ENCODE measurements at places on chromosomes 2 and 18.

DNA sequence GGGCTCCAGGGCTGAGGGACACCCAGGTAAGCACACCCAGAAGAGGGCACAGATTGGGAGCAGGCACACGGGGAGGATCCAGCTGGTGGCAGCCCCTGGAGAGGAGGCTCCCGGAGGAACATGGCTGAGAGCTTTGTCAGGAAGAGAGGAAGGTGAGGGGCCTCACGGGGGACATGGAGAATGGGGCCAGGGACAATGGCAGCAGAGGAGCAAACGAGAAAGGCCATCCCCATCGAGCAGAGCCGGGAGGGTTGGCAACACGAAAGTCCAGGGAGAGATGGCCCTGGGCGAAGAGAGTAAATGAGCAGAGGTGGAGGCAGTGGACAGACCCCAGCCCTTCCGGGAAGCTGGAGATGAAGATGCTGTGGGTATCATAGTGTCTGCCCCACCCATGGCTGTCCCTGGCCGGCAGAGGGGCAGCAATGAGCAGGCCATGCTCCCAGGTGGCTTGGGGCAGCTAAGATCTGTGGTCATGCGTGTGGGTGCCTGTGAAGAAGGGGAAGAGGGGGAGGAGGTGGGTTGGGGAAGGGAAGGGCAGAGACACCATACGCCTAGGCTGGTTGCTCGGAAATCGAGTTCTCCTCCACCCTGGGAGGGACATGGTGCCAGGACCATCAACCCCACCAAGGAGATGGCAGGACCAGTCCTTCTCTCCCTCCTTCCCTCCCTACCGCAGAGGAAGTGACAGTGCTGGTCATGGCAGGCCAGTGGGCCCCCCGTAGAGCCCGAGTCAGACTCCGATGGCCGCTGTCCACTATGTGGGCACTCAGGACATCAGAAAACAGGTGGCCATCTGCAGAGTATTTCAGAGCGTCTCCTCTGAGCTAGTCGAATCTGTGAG is 191.7 kb downstream of the NDUFA10 start:
- no peak for DNase-seq

GRCh38 chr2:209681201-209681735 is 90.4 kb upstream of the UNC80 start:
- DNase-seq, result no peak

GRCh38 chr2:145032791-145033190 is 512.9 kb upstream of the ZEB2 start:
- DNase-seq, result no peak

DNA sequence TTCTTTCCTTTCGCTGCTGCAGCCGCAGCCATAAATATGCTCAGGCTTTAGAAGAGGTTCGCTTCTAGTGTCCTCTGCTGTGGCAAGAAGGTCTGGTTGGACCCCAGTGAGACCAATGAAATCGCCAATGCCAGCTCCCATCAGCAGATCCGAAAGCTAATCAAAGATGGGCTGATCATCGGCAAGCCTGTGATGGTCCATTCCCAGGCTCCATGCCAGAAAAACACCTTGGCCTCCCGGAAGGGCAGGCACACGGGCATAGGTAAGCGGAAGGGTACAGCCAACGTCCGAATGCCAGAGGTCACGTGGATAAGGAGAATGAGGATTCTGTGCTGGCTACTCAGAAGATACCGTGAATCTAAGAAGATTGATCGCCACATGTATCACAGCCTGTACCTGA is 2.6 kb upstream of the CATIP start:
- no peak for DNase-seq

- no peak for DNase-seq
These were observed 21.7 kb downstream of the LBH start for GRCh38 chr2:30252723-30253701.

DNA sequence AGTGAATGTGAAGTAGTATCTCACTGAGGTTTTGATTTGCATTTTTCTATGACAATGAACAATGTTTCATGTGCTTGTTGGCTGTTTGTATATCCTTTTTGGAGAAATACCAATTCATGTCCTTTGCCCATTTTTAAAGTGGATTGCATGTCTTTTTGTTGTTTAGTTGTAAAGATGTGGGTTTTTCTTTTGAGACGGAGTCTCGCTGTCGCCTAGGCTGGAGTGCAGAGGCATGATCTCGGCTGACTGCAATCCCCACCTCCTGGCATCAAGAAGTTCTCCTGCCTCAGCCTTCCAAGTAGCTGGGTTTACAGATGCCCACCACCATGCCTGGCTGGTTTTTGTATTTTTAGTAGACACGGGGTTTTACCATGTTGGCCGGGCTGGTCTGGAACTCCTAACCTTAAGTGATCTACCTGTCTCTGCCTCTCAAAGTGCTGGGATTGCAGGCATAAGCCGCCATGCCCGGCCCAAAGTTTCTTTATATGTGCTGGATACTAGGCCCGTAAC is 236.7 kb downstream of the MYCN start:
- no peak for DNase-seq

GRCh38 chr2:11748018-11748860 is 1.8 kb downstream of the LPIN1 start:
- no peak for DNase-seq

GRCh38 chr2:166357068-166357949 is 18.4 kb downstream of the SCN9A start:
- no peak for DNase-seq

DNA sequence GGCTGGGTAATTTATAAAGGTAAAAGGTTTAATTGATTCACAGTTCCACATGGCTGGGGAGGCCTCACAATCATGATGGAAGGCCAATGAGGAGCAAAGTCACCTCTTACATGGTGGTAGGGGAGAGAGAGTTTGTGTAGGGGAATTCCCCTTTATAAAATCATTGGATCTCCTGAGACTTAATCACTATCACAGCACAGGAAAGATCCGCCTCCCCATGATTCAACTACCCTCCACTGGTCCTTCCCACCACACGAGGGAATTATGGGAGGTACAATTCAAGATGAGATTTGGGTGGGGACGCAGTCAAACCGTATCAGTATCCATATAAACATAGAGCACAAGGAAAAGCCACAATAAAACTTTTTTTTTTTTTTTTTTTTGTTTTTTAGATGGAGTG is 172.6 kb upstream of the PIEZO2 start:
- DNase-seq, result no peak

DNA sequence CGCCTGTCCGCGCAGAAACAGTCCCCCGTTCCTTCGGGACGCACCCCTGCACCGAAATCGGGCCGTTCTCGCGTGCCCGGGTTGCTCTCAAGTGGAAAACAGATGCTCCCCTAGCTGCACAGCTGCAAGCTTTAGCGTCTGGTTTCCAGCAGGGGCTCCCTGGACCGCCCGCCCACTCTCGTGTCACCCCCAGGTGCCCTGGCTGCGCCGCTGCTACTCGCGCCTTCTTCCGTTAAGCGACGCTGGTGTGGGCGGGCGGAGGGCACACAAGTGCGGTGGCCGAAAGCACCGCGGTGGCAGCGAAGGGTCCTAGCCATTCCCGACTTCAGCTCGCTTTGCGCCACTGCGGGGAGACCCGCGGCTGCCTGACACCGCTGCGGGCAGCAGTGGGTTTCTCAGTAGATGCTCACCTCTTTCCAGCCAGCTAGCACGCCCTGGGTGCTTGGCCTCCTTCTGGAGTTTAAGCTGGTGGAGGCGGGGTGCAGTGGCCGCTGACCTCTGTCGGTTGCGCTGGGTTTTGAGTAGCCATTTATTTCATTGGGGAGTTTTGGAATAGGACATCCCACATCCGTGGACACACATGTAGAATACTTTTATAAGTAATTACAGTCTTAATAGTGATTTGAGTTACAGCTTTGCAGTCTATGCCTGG is 806 bp downstream of the ZNF407 start:
- peak; percentile 65 for DNase-seq

DNA sequence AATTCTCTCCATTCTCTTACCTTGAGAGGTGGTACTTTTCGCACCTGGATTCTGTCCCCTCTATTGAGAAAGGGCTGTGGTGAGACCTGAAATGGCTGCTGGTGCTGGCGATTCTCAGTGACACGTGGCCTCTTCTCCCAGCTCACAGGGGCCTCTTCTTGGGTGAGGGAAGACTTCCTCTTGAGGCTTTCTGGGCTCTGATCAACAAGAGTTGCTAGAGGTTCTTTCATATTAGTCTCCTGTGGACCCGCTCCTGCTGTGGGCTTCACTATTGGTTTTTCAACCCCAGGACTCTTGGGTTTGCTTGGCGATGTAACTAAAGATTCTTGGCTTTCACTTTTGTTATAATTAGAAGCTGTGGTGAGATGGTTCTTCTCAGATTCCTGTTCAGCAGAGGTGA is 76.3 kb upstream of the DTNB start:
- DNase-seq, result no peak

DNA sequence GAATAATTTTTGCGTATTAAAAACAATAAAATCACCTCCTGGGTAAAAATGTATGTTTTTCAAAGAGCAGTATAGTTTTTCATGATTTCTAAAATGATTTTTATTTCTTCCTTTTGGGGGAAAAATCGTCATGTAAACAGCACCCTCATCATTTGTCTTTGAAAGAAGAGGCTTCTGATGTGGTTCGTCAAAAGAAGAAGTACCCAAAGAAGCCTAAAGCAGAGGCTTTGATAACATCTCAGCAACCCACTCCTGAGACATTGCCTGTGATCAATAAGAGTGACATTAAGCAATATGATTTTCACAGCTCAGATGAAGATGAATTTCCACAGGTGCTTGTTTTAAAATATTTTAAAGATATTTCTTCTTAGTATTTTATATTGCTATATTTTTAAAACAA is 110.2 kb upstream of the KIF5C start:
- no peak for DNase-seq

GRCh38 chr2:134377730-134378129 is 123.9 kb downstream of the MGAT5 start:
- DNase-seq, result no peak

DNA sequence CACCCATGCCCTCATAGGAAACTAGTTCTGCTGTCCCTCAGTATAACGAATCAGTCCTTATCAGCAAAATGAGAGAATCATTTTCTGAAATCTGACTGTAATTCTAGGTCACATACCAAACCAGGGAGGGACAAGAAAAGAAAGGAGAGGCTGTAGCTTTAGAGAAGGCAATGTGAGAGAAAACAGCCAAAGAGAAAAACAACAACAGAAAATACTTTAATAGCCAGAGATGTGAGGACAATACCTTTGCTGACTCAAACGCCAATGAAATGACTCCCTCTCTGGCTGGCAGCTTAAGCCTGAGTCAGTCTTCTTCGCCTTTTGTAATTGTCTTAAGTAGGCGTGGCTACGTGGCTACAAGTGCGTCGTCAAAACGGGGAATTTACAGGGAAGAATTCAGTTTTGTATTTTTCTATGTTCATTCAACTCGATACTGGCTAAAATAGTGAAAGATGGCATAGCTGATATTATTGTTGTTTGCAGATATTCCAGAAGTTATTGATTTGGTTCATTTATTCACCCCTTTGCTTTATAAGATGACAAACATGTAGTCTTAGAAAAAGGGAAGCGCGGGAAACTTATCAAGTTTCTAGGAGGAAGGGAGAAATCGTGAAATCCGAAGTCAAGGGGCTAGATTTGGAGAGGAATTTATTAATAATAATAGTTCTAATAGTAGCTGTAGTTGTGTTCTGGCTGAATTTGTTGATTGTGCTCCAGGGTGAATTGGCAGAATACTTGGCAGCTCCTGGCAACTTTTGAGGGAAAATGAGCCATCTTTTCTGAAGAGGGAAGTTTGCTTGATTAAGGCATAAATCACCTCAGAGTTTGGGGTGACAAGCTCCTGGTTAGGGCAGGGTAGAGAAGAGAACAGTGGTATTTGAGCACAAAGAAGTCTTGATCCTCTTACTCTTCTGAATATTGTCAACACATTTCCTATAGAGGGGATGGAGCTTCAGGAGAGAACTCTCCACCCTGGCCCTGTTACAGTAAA is at the start of gene IL1A:
Gene IL1A (minus strand): TSS at position 295 of the 991 bp plus-strand sequence. CDS start 723 bp downstream, outside the sequence.
- no peak for DNase-seq

- DNase-seq, result no peak
These were observed 110.9 kb upstream of the XPO1 start for GRCh38 chr2:61649021-61649420.

GRCh38 chr2:209458008-209458979 is 34.4 kb downstream of the MAP2 start:
- DNase-seq, result no peak

DNA sequence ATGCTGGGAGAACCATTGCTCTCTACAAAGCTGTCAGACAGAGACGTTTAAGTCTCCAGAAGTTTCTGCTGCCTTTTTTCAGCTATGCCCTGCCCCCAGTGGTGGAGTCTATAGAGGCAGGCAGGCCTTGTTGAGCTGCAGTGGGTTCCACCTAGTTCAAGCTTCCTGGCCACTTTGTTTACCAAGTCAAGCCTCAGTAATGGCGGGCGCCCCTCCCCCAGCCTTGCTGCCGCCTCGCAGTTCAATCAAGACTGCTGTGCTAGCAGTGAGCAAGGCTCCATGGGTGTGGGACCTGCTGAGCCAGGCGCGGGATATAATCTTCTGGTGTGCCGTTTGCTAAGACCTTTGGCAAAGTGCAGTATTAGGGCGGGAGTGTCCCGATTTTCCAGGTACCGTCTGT is 52.7 kb upstream of the SCYGR2 start:
- no peak for DNase-seq

GRCh38 chr18:12282442-12283039 is 25.5 kb upstream of the TUBB6 start:
- DNase-seq, result no peak

- DNase-seq, result no peak
These were observed 11.1 kb upstream of the GPBAR1 start for GRCh38 chr2:218249691-218250090.

DNA sequence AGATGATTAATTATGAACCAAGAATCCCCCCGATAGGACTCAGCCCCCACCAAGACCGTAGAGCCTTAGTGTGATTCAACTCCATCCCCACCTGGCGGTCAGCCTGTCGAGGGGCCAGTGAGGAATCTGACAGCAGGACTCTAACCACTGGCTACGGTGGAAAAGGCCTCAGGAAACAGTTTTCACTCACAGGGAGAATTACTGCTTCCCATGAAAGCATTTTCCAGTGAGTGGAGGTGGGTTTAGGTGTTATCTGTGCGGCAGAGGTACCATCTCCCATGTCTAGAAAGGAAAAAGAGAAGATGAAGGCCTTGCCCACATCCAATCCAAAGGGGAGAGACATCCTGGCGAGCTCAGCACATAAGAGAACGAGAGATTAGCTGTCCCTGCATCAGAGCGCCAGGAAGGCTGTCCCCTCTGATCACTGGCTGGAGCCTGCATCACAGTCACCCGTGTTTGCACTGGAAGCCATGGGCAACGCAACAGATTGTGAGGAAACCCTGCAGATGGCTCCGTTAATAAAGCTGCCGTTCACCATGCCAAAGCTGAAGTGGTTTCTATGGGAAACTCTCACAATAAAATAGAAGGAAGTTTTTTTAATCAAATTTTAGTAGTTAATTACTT is 22.3 kb downstream of the COX7A2L start:
- DNase-seq, result no peak

- DNase-seq, result no peak
These were observed 332.3 kb upstream of the FIGN start for GRCh38 chr2:164068063-164068462.

- no peak for DNase-seq
These were observed 531.5 kb downstream of the STK39 start for GRCh38 chr2:167715932-167716331.
